ENCODE measurements at places on chromosomes 7 and 10.

GRCh38 chr10:116866987-116867595, 17.8 kb downstream of the ENO4 start:
- DNase-seq: no peak

- no peak for DNase-seq
Observed at GRCh38 chr7:148419856-148420832, 170.4 kb upstream of the C7orf33 start.

- DNase-seq: no peak
Observed at GRCh38 chr7:68821846-68822245, 776.4 kb upstream of the AUTS2 start.

GRCh38 chr10:133258818-133259601, 17.7 kb downstream of the ADAM8 start:
- DNase-seq: peak; percentile 80

GRCh38 chr10:72567889-72568640, 57.8 kb downstream of the MICU1 start:
- DNase-seq: no peak

GRCh38 chr7:100670074-100670473, 3.5 kb upstream of the GNB2 start:
- DNase-seq: no peak

GRCh38 chr10:75355706-75356105, 45.9 kb downstream of the ZNF503 start:
- DNase-seq: no peak

GRCh38 chr7:27615420-27616185, 47.1 kb downstream of the HIBADH start:
- no peak for DNase-seq

- no peak for DNase-seq
Observed at GRCh38 chr7:90736968-90737939, 141.1 kb downstream of the CDK14 start.

DNA sequence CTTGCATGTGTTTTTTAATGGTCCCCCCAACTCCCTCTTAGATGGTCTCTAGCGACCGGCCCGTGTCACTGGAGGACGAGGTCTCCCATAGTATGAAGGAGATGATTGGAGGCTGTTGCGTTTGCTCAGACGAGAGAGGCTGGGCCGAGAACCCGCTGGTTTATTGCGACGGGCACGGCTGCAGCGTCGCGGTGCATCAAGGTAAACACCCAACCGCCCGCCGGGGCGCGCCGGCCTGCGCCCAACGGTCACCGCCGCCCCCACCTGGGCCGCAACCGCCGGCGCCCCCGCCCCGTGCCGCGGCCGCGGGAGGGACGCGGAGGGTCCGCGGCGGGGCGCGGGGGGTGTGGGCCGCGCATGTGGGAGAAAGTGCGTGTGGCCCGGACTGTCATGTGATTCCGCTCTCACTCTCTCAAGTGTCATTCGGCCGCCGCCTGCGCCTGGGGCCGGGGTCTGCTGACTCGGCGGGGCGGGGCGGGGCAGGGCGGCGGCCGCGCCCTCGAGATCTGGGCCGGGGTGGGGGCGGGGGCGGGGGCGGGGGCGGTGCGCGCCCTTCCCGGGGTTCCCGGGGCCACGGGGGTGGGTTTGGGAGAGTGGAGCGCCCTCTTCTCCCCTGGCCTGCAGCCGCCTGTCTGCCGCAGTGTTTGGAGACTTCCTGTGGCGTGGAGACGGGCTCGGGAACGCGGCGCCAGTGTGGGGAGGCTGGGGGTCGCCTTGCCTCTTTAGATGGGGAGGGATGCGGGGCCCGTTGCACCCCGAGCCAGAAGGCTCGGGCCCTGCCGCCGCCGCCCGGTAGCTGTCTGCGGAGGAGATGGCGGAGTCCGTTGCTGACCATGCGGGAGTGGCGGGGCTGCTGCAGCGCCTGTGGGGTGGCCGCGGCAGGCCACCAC, 817 bp downstream of the MLLT10 start:
- no peak for DNase-seq

DNA sequence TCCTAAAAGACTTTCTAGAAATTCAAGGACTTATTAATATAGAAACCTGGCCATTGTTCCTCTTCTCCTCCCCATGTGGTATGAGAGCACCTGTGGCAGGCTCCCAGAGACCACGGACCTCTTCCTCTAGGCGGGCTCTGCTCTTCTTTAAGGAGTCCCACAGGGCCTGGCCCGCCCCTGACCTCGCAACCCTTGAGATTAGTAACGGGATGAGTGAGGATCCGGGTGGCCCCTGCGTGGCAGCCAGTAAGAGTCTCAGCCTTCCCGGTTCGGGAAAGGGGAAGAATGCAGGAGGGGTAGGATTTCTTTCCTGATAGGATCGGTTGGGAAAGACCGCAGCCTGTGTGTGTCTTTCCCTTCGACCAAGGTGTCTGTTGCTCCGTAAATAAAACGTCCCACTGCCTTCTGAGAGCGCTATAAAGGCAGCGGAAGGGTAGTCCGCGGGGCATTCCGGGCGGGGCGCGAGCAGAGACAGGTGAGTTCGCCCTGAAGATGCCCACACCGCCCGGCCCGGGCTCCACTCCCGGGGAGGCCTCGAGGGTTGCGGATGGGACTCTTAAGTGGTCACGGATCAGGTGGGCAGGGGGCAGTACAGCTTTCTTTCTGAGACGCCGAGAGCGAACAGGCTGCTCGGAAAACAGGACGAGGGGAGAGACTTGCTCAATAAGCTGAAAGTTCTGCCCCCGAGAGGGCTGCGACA, at the start of gene SLC26A4:
TSS of gene SLC26A4 (plus strand) at position 448 of the 700 bp plus-strand sequence. CDS start 814 bp downstream, outside the sequence.
- DNase-seq: no peak

- peak; percentile 86 for DNase-seq
Observed at GRCh38 chr7:142808802-142809583, 38.2 kb downstream of the PRSS2 start.

DNA sequence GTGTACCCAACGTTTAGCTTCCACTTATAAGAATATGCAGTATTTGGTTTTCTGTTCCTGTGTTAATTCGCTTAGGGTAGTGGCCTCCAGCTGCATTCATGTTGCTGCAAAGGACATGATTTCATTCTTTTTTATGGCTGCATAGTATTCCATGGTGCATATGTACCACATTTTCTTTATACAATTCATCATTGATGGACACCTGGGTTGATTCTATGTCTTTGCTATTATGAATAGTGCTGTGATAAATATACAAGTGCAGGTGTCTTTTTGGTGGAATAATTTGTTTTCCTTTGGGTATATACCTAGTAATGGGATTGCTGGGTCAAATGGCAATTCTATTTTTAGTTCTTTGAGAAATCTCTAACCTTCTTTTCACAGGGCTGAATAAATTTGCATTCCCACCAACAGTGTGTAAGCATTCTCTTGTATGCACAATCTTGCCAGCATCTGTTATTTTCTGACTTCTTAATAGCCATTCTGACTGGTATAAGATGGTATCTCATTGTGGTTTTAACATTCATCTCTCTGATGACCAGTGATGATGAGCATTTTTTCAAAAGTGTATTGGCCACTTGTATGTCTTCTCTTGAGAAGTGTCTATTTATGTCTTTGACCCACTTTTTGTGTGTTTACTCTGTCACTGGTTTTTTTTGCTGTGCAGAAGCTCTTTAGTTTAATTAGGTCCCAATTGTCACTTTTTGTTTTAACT, 72.5 kb upstream of the CC2D2B start:
- no peak for DNase-seq

DNA sequence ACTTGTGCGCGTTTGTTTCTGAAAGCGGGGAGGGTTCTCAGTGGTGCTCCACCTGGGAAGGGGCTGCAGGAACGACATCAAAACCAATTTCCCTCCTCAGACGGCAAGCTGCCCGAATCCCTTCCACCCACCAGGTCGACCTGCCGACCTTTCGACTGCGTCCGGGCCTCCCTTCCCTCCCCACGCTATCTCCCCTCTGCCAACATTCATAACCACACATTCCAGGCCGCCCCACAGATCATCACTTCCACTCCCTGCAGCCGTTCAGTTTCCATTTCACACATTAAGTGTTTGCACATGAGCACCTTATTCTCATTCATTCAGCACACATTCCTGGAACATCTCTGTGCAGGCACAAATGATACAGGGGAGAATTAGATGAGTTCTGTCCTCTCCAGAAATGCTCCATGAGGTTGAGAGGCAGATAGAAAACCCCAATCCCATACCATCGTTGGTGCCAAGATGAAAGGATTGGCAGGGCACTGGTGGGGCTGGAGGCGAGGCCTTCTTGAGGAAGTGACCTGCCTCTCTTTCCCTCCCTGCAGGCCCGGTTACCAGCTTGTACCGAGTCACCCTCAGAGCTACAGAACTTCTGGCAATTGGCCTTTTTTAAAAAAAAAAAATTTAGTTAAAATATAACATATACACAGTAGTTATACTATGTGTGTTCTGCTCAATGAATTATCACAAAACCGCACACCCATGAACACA, 70.0 kb downstream of the MINDY4 start:
- no peak for DNase-seq

DNA sequence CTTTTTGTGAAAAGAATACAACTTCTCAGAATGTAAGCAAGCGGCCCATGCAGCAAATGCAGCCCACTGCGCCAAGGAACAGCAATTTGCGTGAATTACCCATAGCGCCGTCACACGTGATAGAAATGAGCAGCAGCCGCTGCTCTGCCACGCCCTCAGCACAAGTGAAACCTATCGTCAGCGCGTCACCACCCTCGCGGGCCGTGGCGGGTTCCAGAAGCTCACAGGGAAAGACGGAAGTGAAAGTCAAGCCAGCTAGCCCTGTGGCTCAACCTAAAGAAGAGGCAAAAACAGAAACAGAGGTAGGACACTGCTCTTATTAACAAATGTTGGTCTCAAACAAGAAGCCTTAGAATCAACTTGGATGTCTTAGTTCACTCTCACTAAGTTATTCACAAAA, 70.5 kb downstream of the SHH start:
- no peak for DNase-seq

DNA sequence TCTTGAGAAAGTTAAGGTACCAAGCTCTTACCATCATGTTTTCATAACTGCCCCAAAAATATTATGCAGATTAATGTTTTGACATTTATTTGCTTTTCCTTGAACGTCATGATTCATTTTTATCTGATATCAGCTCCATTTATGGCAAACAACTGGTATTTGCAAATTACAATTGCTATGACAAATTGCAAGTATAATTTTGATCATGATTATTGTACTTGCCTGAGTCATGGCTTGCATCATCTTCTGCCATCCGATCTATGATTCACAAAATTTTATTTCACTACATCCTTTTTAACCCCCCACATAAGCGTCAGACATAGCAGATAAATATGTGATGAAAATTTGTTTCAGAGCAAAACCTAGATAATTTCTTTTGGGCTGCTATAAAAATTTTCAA, 155.0 kb downstream of the STK31 start:
- DNase-seq: no peak

DNA sequence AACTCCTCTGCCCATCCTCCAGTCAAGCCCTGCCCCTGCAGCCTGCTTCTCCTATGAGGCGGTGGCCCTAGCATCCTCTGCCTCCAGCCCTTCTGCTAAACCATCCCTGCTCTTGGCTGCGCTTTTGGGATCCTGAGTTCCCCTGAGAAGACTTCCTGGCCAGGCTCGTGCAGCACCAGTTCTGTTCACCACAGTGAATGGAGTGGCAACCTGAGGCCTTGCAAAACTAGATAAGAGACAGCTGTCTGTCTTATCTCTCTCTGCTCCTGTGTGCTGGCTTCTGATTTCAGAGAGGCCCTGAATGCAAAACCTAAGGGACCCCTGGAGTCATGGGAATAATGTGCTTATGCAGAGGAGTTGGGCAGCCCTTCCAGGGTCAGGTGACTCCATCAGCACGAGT, 119.2 kb downstream of the TMEM178B start:
- no peak for DNase-seq

DNA sequence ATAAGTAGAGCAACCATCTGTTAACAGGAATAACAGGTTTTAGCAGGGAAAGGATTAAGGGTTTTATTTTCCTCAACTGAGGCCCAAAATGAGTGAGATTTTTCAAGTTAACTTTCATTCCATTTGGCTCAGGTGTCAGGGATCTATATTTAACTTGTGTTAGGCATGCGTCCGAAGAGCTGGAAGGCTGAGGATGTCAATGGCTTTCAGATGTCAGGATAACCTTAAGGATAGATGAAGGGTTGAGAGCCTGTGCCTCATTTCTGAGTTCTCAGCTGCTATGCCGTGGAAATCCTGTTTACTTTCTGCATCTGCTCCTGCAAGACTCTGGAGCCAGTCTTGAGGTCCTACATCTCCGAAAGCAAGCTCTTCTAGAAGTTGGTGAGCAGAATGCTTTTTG, 36.4 kb upstream of the CD36 start:
- no peak for DNase-seq

Data from activated CD8-positive, alpha-beta memory T cell treated with anti-CD3 and anti-CD28 coated beads for 1 hour (primary cell).